ENCODE measurements at places on chromosomes 13 and 19. TPM values are rescaled to one million over a fixed set of nuclear protein-coding genes. Genes with fewer than 3 reads are reported as not detected.

GRCh38 chr13:38369058-38369457 lies 19.4 kb downstream of the UFM1 start:
- no peak for DNase-seq

GRCh38 chr19:30520735-30521479 lies 148.7 kb downstream of the ZNF536 start:
- no peak for DNase-seq

- peak; percentile 90 for DNase-seq
Measured at GRCh38 chr13:20160306-20161274, at the start of gene GJA3. GJA3 (minus strand) TSS chr13:20161052; CDS start chr13:20143288, 17,764 bp downstream.

- DNase-seq, result no peak
Measured at GRCh38 chr19:47040869-47041268, 7.6 kb downstream of the TMEM160 start.

- peak; percentile 92 for DNase-seq
Measured at GRCh38 chr19:38387550-38388348, at the start of gene GGN. GGN (minus strand) TSS chr19:38388034; CDS start chr19:38387261, 773 bp downstream.

GRCh38 chr19:4596033-4596904 lies 36.8 kb upstream of the SEMA6B start:
- no peak for DNase-seq

Gene LRRC63
- 0.33 TPM for total RNA-seq
